ENCODE measurements at places on chromosomes 5 and 9.

- no peak for DNase-seq
Measured at GRCh38 chr9:34663303-34663605, 797 bp upstream of the CCL27 start.

DNA sequence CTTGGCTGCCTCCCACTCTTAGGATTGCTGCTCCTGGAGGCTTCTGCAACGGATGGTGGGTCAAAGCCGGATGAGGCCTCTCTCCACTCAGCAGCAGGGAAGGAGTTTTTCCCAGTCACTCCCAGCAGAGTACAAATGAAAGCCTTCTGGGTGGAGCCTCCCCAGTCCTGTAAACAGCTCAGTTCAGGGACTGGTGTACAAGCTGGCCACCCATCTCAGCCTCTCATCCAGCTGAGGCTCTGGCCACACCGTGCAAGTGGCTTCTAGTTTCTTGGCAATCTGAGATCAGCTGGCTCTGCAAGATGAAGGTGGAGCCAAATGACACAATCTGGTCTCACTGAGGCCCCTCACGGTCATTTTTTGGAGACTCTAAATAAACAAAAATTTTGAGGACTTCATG, 10.0 kb downstream of the GPX3 start:
- DNase-seq, result no peak

- no peak for DNase-seq
Measured at GRCh38 chr9:133202688-133203453, 6.2 kb downstream of the OBP2B start.

GRCh38 chr5:55917402-55918086, 66.4 kb downstream of the IL31RA start:
- DNase-seq, result no peak

GRCh38 chr5:92206681-92207080, 823.6 kb upstream of the ARRDC3 start:
- DNase-seq, result peak; percentile 4

- DNase-seq, result no peak
Measured at GRCh38 chr9:90987566-90987965, 185.9 kb downstream of the SYK start.

DNA sequence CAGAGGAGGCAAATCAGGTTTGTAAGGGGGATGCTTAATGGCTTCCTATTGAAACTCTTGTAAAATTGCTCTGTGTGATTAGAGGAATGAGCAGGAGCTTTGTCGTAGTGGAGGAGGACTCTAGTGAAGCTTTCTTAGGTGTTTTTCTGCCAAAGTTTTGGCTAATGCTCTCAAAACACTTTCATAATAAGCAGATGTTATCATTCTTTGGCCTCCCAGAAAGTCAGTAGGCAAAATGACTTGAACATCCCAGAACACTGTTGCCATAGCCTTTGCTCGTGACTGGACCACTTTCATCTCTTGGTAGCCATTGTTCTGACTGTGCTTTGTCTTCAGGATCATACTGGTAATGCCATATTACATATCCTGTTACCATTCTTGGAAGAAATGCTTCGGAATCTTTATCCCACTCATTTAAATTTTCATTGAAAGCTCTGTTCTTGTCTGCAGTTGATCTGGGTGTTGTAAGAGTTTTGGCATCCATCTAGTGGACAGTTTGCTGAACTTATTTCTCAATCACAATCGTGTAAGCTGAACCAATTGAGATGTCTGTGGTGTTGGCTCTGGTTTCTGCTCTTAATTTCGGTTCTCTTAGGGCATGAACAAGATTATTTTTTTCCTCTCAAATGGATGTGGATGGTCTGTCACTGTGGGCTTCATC, 187.6 kb downstream of the COMMD10 start:
- peak; percentile 75 for DNase-seq

GRCh38 chr5:36418152-36418979, 116.7 kb upstream of the RANBP3L start:
- DNase-seq, result peak; percentile 76

DNA sequence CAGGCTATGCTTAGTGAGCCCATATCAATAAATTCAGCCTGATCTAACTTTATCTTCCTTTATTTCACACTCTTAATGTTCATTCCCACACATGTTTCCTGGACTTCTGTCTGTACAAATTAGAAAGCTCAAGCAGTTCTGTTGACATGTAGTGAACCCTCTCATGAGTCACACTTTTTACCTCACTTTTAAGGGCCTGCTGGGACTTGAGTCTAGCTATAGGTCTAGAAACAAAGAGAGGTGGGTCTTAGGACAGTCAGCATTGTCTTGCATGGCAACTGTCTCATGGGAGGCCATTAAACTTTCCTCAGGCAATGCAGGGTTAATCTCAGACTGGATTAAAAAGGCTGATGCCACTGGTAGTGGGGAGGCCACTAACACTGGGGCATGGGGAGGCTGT, 8.6 kb upstream of the CCNH start:
- DNase-seq, result no peak

GRCh38 chr5:171648279-171649074, 137.1 kb upstream of the SMIM23 start:
- no peak for DNase-seq

DNA sequence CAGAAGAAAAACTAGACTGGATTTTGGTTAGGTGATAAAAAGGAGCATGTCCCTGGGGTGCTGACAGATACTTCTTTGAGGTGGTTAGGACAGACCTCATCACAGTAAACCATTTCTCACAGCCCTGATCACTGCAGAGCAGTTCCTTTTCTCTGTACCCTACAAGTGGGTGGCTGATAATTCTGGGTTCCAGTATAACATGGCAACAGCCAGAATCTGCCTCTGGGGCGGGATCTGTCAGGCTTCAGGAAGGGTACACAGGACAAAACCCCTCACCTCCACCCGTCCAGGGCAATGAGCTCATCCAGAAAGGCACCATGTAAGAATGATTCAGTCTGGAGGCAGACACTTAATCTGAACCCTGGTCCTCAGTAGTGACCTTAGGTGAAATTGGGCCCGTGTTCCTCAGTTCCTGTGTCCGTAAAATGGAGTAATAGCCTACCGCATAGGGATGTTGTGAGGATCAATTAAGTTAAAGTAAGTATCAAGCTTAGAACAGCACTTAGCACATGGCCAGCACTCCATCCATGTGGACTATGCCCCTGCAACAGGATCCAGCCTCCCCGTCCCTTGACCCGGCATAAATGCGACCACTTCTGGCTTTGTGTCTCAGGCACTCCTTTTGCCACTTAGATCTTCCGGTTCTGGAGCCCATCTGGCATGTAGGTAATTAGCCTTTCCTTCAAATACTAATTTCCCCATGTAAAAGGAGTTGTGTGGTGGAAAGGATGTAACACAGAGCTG, 129.2 kb downstream of the LHFPL2 start:
- no peak for DNase-seq

DNA sequence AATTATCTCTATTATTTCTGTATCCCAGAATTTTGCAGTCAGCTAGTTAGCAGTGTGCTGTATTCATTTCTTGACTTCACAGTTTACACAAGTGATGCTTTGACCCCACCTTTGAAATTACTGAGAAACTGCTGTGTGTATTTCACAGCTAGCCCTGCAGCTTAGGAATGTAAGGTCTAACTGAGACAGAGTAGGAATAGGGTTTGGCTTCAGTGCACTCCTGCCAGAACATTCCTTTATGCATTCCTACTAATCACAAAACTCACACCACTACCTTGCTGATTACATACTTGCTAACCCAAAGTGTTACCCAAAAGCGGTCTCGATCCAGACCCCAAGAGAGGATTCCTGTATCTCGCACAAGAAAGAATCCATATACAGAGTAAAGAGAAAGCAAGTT, 551.8 kb downstream of the CDH9 start:
- no peak for DNase-seq

DNA sequence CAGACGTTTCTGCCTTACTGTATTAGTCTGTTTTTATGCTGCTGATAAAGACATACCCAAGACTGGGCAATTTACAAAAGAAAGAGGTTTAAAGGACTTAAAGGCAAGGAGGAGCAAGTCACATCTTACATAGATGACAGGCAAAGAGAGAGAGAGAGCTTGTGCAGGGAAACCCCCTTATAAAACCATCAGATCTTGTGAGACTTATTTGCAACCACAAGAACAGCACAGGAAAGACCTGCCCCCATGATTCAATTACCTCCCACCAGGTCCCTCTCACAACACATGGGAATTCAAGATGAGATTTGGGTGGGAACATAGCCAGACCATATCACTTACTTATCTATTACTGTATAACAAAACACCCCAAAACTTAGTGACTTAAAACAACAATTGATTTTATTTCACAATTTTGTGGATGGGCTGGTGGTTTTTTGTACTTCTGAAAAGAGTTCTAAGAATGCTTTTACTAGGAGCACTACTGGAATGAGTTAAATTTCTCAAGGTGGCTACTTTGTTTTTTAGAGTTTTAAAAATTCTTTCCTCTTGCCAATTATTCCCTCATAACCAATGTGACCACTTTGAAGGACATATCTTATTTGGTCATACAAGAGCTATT, 10.3 kb downstream of the RUSC2 start:
- DNase-seq, result no peak

DNA sequence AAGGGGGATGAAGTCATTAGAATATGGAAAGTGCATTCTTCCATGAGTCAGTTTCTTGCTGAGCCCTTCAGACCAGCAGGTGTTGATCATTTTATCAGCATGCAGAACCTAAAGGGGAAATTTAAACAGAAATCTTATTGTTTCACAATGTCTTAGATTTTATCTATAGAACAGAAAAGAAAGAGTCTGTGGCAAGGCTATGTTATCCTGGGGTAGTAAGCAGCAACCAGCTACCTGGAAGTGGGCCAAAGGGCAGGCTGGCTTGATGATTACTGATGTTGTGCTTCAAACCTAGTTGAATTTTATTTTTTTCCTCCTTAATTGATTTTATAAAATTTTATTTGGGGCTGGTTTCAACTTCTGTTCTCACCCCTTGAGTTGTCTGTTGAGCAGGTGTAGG, 101.5 kb downstream of the LRRC70 start:
- DNase-seq, result no peak

GRCh38 chr9:83622433-83622938, 457 bp upstream of the IDNK start:
- DNase-seq, result no peak

GRCh38 chr5:41600731-41601130, 90.3 kb upstream of the PLCXD3 start:
- DNase-seq, result no peak

DNA sequence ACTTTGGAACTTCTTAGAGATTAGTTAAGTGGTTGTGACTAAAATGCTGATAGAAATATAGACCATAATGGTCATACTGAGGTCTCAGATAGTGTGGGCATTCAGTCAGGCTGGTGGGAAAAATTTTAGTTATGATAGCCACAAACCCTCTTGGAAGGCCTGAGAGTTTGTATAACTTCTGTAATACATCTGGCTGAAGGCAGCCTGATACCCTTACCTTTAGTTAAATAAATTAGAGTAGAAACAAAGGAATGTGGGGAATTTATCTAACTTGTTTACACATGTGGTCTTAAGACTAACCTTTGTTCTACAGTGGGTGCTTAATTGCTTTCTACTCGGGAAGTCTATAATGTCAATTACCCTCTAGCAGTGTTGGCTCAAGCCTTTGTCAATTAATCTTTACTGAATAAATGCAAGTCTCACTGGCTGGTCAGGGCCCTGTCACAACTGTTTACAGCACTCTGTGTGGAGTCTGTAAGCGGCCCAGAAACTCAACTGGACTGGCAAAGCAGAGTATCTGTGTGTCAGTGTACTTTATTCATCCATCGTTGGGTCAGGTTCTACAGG, 184.0 kb downstream of the FBXO4 start:
- DNase-seq, result no peak

All from renal cortical epithelial cell (primary cell).